RPMI7951 (cell line): ENCODE measurements at places on chromosomes 2 and 18. TPM values are rescaled to one million over a fixed set of nuclear protein-coding genes. Genes with fewer than 3 reads are reported as not detected.

DNA sequence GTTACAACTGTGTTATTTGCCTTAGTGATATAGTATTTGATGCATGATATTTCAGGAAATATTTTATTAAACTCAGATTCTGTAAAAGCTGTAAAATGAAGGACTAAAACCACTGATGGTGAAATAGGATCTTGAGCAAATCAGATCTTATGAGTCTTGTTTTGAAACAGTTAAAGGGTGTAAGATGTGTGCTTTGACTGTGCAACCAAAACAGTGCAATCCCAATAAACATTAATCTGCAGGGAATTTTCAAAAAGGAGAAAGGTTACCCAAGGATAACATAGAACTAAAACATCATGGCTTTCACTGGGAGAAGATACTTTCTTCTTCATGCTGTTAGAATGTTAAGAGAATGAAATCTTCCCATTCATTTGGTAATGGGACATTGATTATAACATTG is 378.7 kb downstream of the PARD3B start:
- no peak for DNase-seq

GRCh38 chr2:148670773-148671172 is 26.2 kb downstream of the EPC2 start:
- no peak for DNase-seq

- no peak for DNase-seq
Observed at GRCh38 chr2:43429369-43429768, 166.5 kb downstream of the THADA start.

GRCh38 chr2:241376808-241377207 is 20.7 kb downstream of the FARP2 start:
- DNase-seq = no peak

- no peak for DNase-seq
Observed at GRCh38 chr2:10444463-10444862, 3.7 kb downstream of the ODC1 start.

DNA sequence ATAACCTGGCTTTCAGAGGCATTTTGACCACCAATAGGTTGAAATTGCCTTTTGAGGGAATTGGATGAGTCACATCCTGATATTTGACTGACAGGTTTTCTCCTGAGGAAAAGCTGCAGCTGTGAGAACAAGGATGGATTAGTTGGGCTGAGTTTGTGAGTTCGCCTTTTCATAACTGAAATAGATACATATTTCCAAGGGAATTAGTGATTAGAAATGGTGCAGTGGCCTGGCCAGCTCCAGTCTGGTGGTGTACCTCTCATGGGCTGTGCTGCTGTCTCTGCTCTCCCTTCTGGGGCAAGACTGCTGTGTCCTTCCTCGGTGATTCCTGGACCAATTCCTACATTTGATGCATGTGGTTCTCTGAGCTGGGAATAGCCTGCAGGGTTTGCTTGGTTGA is 341.3 kb downstream of the TSN start:
- DNase-seq = no peak

GRCh38 chr2:46162329-46163097 is 134.7 kb upstream of the EPAS1 start:
- no peak for DNase-seq

GRCh38 chr2:213232649-213233437 is 51.4 kb upstream of the SPAG16 start:
- peak; percentile 40 for DNase-seq

DNA sequence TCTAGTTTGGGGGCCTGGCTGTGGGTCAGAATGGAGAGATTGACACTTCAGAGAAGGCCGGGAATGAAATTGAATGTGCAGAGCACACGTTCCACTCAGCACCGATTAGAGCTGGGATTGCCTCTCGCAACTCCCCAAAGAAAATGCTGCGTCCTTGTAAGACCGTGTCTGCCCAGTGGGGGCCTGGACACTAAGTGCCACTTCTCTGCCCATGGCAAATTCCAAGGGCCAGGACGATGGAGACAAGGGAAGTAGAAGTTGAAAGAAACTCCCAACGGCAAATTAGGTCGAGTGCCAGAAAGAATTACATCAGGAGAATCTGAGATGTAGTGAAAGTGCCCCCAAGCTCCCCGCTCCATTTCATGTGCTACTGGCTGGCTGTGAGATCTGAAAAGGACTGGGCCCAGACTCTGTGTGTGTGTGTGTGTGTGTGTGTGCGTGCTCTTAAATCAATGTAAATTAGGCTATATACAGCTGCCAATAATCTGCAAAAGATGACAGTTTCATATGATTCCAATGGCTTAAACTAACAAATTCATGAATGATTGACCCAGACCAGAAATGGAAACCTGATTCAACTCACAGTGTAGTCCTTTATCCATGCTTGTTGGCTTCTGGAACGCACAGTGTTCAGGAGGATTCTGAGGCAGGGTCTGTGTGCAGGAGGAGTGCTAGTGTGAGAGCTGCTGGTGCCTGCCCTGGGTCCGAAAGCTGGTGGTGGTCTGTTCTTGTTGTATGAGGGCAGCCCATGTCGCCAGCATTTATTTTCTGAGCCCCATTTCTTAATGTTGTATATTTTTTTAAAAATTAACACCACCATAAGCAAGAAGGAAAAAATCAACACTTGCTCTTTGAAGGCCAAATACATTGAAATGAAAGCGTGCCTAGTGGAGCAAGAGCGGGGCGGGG is 234.3 kb downstream of the AGAP1 start:
- DNase-seq = no peak

DNA sequence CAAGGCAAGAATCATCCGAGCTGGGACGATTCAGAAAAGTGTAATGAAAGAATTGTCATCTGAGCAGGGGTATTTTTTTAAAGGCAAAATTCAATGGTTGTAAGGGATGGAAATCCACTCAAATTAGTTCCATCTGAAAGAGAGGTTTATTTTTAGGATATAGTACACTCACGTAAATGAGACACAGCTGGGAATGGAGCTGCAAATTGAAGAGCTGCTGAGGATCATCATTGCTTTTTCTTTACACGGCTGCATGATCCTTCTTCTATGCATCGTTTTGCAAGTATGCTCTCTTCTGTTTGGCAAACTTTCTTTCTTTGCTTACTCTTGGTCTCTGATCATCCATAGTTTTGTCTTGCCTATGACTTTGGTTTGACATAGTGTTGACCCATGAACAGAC is 27.4 kb upstream of the CUL3 start:
- no peak for DNase-seq

DNA sequence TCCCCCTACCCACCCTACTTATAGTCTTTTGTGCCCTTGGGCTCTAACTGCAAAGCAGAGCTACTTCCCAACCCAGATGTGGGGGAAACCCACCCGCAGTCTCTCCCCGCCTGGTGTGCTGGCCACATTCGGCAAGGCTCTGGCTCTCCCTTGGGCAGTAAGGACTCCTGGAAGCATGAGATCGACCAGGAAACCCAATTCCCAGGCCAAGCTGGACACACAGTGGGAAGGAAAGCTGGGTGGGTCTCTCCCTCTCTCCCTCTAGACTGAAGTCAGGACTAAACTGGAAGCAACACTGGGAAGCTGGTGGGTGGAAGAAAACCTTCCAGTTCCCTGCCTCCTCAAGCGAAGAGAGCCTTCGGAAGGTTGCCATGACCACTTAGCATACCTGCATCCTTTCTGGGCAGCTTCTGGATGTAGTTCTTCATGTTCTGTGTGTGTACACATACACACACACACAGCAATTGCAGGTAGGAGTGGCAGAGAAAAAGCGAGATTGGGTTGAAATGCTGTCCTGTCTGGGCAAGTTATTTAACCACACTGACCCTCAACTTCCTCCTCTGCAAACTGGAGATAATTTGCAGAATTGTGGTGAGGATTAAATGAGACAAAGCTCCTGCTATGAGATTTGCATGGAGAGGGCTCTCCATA is 33.9 kb downstream of the ZBTB7C start:
- DNase-seq = no peak

- no peak for DNase-seq
Observed at GRCh38 chr18:79753391-79753851, 44.3 kb upstream of the KCNG2 start.

GRCh38 chr2:135709992-135710391 is 31.7 kb upstream of the UBXN4 start:
- DNase-seq = peak; percentile 41

DNA sequence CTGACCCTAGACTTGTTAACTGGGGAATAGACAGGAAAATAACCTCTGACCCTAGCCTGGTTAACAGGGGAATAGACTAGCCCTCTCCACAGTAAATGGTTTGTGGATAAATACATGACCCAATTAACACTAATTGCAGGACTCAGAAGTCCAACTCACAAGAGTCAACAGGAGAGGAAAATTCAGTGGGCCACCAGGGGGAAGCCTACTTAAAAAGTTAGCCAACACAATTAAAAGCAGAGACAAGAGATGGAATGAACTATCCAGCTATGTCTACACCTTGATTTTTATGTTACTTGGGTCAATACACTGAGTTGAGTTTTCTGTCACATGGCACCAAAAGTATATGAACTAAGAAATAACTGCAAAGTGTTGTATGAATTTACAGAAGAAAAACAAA is 158.8 kb upstream of the SLC39A10 start:
- DNase-seq = peak; percentile 58

GRCh38 chr2:156476850-156477206 is 40.6 kb downstream of the GPD2 start:
- DNase-seq = peak; percentile 80

The OTOS gene
- total RNA-seq = 1.7 TPM in 1 of 2 replicates, not detected in the other

The ANKRD30BL gene
- total RNA-seq = not detected in 2 replicates

The C2orf80 gene
- not detected in 2 replicates for total RNA-seq

The CCBE1 gene
- total RNA-seq = 9.0 and 9.9 TPM in 2 replicates

The NGEF gene
- total RNA-seq = 35.4 and 38.4 TPM in 2 replicates

The CIB4 gene
- not detected in 2 replicates for total RNA-seq

The DLX1 gene
- 7.8 and 8.8 TPM in 2 replicates for total RNA-seq

The TMEM198 gene
- total RNA-seq = 2.3 and 2.6 TPM in 2 replicates

The SULT1C4 gene
- not detected in 2 replicates for total RNA-seq

The INHA gene
- 0.10 and 0.12 TPM in 2 replicates for total RNA-seq

The SRD5A2 gene
- not detected in 2 replicates for total RNA-seq

The DNAH6 gene
- 0.10 and 0.12 TPM in 2 replicates for total RNA-seq

The FTCDNL1 gene
- 3.0 and 3.1 TPM in 2 replicates for total RNA-seq
